ENCODE measurements at places on chromosomes 3 and 15. TPM values are rescaled to one million over a fixed set of nuclear protein-coding genes. Genes with fewer than 3 reads are reported as not detected.

SERINC4 gene
- total RNA-seq, result 0.08 TPM

SLC51A gene
- not detected for total RNA-seq

RAD51 gene
- 29.8 TPM for total RNA-seq

CCDC54 gene
- total RNA-seq, result not detected

ADIPOQ gene
- not detected for total RNA-seq

SLCO2A1 gene
- 0.03 TPM for total RNA-seq

DAG1 gene
- 112 TPM for total RNA-seq

CPNE4 gene
- not detected for total RNA-seq

SPRED1 gene
- 51.3 TPM for total RNA-seq

ACOX2 gene
- total RNA-seq, result 25.9 TPM

PCOLCE2 gene
- 9.6 TPM for total RNA-seq

NR1I2 gene
- not detected for total RNA-seq

AZI2 gene
- 54.1 TPM for total RNA-seq

HDC gene
- total RNA-seq, result not detected

GPR87 gene
- not detected for total RNA-seq

CHRFAM7A gene
- total RNA-seq, result 2.3 TPM

CFAP20DC gene
- total RNA-seq, result 4.5 TPM

AMT gene
- total RNA-seq, result 1.8 TPM

NSMCE3 gene
- total RNA-seq, result 8.9 TPM

DENND4A gene
- 19.8 TPM for total RNA-seq

SERPINI2 gene
- not detected for total RNA-seq

GABRR3 gene
- total RNA-seq, result not detected

TRPC1 gene
- total RNA-seq, result 5.9 TPM

DGKG gene
- 5.4 TPM for total RNA-seq

IMPG2 gene
- total RNA-seq, result 0.05 TPM

UBAP1L gene
- total RNA-seq, result 0.93 TPM

RASL12 gene
- 0.60 TPM for total RNA-seq

RTP1 gene
- not detected for total RNA-seq

ARIH2 gene
- total RNA-seq, result 180 TPM

IGF2BP2 gene
- 115 TPM for total RNA-seq

ALAS1 gene
- 50.7 TPM for total RNA-seq

CYP1A1 gene
- 3.5 TPM for total RNA-seq

GPR156 gene
- total RNA-seq, result 0.37 TPM

SOX14 gene
- not detected for total RNA-seq

DIS3L gene
- total RNA-seq, result 19.4 TPM

FBLN2 gene
- total RNA-seq, result 1.4 TPM

EIF4A2 gene
- 260 TPM for total RNA-seq
